ENCODE measurements at places on chromosomes 1 and 21.

- DNase-seq: no peak
These were observed 147.0 kb downstream of the TNFSF18 start for GRCh38 chr1:172903581-172904220.

DNA sequence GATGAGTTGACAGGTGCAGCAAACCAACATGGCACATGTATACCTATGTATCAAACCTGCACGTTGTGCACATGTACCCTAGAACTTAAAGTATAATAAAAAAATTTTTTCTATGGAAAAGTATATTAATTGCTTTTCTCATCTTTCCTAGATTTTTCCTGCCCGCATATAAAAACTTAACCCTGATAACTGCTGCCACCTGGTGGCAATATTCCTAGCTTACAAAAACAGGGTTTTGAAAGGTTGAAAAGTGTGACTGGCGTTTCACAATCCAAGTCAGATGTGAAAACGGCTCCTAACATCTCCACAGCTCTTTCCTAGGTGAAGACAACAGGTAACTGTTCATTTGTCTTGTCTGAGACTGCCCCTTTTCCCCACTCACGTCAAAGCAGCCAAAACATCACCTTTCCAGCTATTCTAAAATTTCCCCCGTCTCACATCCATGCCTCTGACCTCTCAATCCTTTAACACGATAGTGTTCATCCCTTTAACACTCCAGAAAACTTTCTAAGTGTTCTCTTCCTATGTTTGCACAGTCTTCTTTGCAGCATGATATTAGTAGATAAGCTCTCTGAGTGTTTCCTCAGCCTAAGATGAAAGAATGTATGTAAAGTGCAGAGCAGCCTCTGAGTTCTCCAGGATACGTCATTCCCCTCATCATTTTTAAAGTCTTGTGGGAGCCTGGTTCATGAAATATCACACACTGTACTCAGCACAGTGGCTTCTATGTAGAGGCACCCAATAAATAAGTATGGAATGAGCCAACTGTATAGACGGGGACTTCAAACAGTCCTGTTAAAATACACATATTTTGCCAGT lies 27.5 kb downstream of the OVGP1 start:
- DNase-seq: peak; percentile 48

DNA sequence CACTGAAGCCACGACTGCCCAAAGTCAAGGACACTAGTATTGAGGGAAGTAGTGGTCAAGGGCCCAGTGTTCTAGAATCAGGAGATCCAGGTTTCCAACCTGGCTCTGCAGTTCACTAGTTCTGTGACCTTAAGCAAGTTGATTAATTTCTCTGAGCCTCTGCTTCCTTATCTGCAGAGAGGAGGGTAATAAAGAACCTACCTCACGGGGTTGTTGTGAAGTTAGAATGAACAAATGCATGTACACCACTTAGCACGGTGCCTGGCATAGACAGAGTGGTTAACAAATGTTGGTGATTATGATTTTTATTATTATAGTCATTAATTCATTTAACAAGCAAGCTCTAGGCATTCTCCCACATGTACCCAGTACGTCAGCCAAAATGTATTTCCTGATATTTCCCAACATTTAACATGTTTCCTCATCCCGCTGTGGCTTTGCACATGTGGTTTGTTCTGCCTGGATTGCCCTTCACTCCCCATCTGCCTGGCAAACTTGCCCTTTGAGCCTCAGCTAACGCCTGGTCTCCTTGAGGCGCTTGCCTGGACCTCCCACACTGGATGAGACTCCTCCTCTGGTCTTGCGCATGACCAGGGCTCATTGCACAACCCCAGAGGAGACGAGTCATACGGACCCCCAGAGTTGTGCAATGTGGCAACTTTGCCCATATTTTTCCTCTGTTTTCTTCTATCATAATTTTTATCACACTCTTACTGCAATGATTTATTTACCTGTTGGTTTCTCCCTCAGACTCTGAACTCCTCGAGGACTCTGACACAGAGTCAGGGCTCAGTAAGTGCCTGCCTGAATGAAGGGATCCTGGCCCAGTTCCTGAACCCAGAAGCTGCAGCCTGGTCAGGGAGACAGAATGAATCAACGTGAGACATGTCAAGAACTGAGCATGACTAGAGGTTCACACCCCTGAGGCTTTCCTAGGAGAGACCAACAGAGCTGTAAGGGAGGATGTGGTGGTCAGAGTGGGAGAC lies 20.7 kb upstream of the MFSD2A start:
- peak; percentile 99 for DNase-seq

DNA sequence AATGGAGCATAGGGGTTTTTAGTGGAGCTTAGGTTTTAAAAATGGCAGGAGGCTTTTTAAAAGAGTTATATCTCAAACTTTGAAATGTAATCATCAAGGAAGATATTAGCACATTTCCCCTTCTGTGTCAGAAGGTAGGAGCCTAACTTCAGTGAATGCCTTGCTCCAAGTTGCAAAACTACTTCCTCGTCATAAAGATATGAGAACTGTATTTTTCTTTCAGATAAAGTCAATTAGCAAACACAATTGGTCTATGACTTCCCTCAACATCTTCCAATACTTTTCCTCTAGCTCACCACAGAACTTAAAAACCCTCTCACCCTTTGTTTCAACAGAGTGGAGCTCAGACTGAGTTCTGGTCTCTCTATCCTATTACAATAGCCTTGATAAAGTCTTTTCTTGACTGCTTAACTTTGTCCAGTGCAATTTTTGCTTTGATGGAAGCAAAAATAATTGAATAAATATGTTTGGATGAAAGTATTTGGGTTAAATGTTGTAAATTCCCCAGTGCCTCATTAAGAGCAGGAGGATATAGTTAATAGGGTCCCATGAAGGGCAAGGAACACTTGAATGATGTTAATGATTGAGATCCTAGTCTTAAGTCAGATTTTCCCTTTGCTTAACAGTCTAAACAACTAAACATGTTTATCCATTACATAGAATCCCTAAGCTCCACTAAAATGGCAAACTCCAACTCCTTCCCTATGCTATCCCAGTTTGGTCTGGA lies 58.9 kb downstream of the TNFSF18 start:
- no peak for DNase-seq

DNA sequence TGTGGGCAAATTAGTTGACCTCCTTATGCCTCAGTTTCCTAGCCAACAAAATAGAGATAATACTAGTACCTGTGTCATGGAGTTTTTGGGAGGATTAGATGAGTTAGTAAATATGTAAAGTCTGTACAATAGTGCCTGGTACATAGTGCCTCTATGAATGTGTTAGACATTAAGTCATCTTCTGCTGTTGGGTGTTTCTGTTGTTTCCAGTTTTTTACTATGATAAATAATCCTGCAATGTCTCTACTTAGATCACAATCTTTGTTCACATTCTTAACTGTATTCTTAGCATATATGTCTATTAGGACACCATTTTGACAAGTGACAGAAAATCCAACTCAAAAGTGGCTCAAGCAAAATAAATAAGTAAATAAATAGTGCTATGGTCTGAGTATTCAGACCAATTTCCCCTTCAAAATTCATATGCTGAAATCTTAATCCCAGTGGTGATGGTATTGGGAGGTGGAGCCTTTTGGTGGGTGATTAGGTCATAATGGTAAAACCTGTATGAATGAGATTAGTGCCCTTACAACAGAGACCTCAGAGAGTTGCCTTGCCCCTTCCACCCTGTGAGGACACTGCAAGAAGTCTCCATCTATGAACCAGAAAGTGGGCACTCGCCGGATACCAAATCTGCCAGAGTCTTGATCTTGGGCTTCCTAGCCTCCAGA lies 84.3 kb downstream of the DIRAS3 start:
- DNase-seq: no peak

DNA sequence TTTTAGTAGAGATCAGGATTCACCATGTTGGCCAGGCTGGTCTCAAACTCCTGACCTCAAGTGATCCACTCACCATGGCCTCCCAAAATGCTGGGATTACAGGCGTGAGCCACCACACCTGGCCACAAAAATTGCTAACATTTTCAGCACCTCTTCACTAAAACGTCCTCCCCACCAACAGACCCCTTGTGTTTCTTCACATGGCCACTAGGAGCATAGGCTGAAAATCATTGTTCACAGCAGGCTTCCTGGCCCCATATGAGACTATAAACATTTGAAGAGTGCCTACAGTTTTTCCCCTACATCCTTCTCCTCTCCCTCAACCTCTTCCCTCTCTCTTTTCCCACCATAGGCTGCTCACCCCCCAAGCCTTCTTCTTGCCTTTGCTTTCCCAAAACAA lies 28.0 kb upstream of the SFPQ start:
- DNase-seq: peak; percentile 45

DNA sequence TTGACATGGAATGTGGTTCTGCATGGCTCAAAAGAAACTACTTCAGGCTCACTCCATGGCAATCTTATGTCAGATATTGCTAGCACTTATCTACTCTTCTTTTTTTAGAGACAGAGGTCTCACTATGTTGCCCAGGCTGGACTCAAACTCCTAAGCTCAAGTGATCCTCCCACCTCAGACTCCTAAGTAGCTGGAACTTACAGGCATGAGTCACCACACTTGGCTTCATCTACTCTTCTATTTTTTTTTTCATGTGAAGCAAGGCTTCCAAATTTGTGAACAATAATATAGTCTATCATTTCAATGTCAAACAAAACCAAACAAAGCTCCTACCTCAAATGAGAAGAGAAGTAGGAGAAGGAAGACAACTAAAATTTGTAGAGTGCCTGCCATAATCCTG lies 7.5 kb upstream of the PSEN2 start:
- DNase-seq: no peak

DNA sequence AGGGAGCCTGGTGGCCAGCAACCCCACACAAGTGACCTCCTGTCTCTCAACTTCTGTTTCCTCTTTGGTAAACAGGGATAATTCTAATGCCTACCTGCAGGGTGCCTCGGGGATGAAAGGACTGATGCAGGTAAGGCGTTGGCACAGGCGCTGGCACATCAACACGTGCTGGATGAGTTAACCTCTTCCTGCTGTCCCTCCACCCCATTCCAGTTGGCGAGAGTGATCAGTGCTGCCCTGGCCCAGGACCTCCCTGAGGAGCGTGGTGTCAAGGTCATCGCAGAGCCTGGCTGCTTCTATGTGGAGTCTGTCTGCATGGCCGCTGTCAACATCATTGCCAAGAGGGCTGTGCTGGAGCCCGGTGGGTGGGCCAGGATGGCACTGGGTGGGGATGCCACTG lies 69.1 kb upstream of the TINAGL1 start:
- DNase-seq: no peak

DNA sequence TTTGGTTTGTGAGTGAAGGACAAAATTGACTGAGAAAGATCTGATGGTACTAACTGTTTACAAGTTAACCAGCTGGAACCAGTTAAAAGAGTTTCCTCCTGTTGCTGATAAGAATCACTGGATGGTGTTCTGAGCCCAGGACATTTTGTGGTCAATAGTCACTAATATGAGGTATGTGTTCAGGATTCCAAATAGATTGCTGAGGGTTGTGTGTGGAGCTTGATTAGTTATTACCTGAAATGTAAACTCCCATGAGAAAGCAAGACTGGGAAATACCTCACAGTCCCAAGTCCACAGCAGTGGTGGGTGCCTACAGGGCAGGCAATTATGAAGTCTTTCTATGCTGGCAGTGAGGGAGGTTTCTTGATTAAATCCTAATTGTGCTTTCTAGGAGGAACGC lies 164.6 kb downstream of the DNM3 start:
- no peak for DNase-seq

GRCh38 chr1:87898431-87898830 lies 569.8 kb downstream of the LMO4 start:
- no peak for DNase-seq

DNA sequence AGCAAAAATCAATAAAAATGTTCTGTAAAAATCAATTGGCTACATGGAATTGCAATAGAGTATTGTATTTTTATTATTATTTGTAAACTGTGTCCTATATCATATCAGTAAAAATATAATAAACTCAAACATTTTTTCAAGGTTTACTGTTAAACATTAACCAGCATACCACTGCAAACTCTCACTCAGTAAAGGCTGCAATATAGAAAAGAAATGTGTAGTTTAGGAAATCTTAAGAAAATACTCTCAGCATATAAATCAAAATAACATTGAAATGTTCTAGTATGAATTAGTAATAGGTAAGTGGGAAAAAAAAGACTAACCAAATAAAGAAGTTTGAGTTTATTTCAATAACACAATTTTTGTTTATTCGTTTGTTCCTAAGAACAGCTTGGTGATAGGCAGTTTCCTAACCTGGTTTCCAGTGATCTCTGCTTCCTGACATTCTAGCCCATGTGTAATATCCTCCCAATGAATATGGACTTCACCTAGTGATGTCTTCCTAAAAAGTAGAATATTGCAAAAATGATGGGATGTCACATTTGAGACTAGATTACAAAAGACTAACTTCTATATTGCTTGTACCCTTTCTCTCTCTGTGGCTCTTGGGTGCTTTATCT lies 870.1 kb downstream of the BRINP3 start:
- DNase-seq: no peak

DNA sequence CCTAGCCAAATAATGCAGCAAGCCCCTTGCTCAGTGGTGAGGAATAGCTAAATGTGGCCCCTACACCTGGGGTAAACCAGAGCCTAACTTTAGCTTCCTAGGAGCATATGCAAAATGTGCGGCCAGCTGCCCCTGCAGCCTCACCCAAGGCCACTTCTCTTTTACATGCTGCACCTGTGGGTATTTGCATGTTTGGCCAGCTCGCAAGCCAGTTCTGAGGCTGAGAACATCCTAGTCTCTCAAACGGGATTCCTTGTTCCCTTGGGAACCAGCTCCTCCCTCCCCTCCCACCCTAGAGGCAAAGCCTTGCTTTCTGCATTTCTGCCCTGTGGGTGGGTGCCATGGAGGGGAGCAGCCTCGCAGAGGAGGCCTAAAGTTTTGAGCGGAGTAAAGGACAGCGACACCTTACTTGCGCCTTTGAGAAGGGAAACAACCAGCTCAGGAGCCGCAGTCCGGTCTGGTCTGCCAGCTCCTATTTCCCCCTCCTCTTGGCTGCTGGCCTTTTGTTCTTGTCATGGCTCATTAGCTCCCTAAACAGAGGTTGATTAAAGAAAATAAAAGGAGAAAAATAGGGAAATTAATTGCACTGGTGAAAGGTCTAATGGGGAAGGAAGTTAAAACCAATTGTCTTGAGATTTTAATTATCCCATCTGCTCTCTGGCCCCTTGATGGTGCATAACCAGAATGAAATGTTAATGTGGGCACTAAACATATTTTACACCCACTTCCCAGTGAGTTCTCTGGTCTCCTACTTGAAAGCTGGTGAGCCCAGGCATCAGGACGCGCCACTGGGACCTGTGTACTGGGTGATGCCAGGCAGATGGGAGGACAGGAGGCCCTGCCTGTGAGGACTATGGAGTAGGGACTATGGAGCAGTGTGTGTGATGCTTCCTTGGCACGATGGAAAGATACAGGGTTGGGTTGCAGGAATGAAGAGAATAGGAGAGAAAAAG lies 68.7 kb downstream of the TEX35 start:
- no peak for DNase-seq

- no peak for DNase-seq
These were observed 66.4 kb upstream of the GALNT2 start for GRCh38 chr1:230000493-230001184.

All from NB4 (cell line).